ENCODE measurements at places on chromosomes 12 and 14. TPM values are rescaled to one million over a fixed set of nuclear protein-coding genes. Genes with fewer than 3 reads are reported as not detected.

NEUROD4 gene
- total RNA-seq: not detected

CTSG gene
- total RNA-seq: not detected

LIN7A gene
- 12.7 TPM for total RNA-seq

PKP2 gene
- 0.55 TPM for total RNA-seq

KRT2 gene
- total RNA-seq: not detected

SDR9C7 gene
- total RNA-seq: not detected

DIO3 gene
- under 0.01 TPM for total RNA-seq

PTPRO gene
- 1.3 TPM for total RNA-seq

TGM1 gene
- 1.6 TPM for total RNA-seq

ERP27 gene
- not detected for total RNA-seq

SLC6A13 gene
- total RNA-seq: 0.14 TPM

NAB2 gene
- 39.9 TPM for total RNA-seq

ENDOU gene
- not detected for total RNA-seq

HECTD1 gene
- 290 TPM for total RNA-seq

APOF gene
- total RNA-seq: not detected

KRT73 gene
- not detected for total RNA-seq

SCN8A gene
- total RNA-seq: 12.7 TPM

GPR162 gene
- 3.0 TPM for total RNA-seq

LRRC10 gene
- total RNA-seq: not detected

P2RX4 gene
- 30.4 TPM for total RNA-seq

AGAP2 gene
- total RNA-seq: 0.14 TPM

RD3L gene
- not detected for total RNA-seq

NRIP2 gene
- not detected for total RNA-seq

PTPRR gene
- total RNA-seq: 0.09 TPM

FAM186B gene
- 0.28 TPM for total RNA-seq

KRT7 gene
- 16.1 TPM for total RNA-seq

LMO3 gene
- total RNA-seq: 10.8 TPM

CCDC196 gene
- total RNA-seq: not detected

KRT83 gene
- not detected for total RNA-seq

OS9 gene
- total RNA-seq: 180 TPM

PUS1 gene
- 12.5 TPM for total RNA-seq

SERPINA4 gene
- total RNA-seq: not detected

DDN gene
- total RNA-seq: under 0.01 TPM

LRIG3 gene
- 67.7 TPM for total RNA-seq

SLC10A1 gene
- total RNA-seq: not detected

SPIC gene
- total RNA-seq: not detected

HNF1A gene
- not detected for total RNA-seq

ZDHHC22 gene
- total RNA-seq: not detected

GRIN2B gene
- total RNA-seq: 0.14 TPM

TAS2R8 gene
- not detected for total RNA-seq

C1R gene
- 197 TPM for total RNA-seq

SERPINA9 gene
- not detected for total RNA-seq

RNF10 gene
- 113 TPM for total RNA-seq

PRPH gene
- total RNA-seq: 0.46 TPM

DAO gene
- not detected for total RNA-seq

RTL1 gene
- not detected for total RNA-seq

Data from smooth muscle cell of bladder (primary cell).